Putamen (tissue), 1 donor: ENCODE measurements at places on chromosomes 5 and 9.

DNA sequence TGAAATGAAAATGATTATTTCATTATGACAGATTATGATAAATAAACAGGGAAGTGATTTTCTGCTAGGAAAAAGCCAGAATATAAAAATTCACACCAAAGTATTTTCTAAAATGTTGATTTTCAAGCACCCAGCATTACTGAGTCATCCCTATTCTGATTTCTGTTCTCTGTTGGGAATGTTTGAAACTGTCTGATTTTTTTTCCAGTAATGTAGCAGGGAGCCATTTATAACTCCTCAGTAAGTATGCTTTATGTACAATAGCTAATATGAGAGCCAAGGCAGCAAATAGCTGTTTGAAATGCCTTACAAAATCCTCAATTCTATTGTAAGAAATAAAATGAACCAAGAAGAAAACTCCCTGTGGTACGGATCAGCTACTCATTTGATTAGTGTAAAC, 471.7 kb upstream of the TYRP1 start:
- no peak for DNase-seq

DNA sequence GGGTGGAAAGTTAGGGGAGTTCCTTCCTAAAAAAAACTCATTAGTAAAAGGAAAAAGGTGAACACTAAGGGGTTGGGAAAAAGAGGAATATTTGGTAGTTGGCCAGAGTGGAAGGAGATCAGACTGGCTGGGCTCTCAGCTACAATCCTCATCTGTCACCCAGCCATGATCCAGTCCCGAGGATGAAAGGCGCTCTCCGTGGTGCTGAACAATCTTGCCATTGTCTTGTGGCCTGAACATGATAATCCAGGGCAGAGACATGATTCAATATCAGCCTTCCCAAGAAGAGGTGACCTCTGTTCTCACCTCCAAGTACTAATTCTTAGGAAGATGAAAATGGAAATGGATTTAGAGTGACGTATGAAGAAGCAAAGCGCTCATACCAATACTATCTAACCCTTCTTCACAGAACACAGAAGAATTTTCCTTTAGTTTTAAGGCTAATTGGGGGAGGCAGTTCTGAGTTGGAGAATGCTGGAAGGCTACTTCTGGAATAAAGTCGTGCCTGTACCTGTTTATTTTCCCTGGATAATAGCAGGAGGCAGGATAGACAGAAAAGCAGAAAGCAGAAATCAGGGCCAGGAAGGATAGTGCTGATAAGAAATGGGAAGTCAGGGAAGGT, 36.6 kb upstream of the MYORG start:
- peak; percentile 36 for DNase-seq

DNA sequence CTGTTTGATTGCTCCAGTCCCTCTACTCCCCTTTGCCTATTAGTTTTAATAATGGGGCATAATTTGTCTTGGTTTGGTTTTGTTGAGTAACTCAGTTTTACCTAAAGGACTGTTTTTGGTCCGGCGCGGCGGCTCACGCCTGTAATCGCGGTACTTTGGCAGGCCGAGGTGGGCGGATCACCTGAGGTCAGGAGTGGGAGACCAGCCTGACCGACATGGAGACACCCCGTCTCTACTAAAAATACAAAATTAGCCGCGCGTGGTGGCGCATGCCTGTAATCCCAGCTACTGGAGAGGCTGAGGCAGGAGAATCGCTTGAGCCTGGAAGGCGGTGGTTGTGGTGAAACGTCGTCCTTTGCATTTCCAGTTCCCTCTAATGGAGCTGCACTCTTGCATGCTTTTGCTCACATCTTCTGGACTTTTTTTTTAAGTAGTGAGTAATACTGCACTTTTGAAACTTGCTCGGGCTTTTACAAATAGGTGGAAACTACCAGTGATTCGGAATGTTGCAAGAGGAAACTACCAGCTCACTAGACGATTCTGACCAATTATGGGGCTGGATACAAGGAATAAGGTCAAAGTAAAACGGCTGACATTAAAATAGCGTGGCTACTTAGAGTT, 721 bp upstream of the MAML1 start:
- no peak for DNase-seq

DNA sequence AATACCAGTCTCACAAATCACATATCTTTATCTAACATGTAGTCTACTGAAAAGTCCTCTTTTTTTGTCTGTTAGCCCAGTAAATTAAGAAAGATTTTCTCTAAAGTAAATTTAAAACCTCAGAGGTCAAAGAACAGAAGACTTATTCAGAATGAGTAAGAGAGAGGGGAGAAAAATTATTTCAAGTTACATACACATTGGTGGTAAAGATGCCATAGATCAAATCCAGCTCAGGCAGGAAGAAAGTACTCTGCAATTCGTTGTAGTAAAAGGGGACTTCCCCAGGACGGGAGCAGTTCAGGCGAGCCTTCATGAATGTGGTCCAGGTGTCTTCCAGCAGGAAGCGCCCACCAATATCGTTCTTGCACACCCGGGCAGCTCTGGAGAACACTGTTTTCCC, 344.1 kb downstream of the SEMA5A start:
- DNase-seq: no peak

DNA sequence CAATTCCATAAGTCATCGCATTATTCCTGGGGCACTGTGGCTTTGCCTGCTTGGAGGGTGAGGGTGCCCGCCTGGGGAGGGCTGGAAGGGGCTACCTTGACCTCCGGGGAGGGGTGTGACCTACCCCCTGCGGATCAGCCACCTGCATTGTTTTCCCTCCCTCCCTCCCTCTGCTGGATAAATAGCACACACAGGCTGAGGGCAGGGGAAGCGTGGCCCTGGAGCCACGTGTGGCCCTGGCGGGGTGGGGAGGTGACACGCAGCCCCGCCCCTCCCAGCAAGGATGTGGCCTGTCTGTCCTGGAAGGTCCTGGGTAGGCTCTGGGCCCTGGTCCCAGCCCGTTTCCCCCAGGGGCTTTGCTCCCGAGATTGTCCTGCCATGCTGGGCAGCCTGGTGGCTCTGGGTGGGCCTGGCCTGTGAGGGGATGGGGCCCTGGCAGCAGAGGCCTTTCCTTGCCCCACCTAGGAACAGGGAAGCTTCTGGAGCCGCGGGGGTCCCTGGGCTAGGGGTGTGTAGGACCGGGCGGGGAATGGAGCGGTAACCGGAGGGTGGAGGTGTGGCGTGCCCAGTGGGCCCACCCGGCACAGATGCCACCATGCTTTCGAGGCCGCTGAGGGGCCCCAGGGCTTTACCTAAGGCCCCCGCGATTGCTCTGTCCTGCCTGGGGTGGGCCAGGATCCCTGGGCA, 33.4 kb downstream of the RXRA start:
- DNase-seq: no peak

GRCh38 chr5:302966-303365, 18.5 kb upstream of the AHRR start:
- no peak for DNase-seq

DNA sequence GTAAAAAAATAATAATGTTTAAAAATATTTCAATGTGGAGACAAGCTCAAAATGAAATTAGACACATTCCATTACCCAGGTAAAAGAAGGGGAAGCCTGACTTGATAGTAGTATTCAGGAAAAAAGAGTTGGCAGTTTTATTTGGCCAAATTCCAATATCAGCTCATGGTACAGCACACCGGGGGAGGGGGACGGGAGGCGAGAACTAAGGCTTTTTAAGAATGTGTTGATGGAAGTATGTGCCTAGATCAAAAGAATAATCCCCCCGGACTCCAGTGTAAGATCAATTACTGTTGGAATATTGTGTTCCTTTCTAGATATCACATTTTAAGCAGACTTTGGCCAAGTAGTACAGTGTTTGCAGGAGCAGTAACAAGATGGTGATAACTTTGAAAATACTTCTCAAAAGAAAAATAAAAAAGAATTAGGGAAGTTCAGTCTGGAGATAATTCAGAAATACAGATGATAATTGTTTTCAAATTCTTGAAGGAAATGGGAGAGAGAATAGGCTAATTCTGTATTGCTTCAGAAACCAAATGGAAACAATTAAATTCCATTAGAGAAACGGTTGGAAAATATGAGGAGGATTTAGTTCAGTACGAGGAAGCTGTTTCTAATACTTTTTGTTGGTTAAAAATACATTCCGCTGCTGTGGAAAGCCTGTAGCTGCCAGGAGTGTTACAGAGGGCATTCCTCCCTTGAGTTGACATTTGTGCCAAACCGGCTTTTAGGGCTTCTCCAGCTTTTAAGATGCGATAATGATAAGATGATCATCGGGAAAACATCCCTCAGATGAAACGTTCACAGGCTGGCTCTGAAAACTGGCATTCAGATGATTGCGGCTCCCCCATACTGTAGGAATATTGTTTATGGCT, 98.1 kb upstream of the ERBIN start:
- DNase-seq: no peak
